Stimulated activated naive CD8-positive, alpha-beta T cell treated with anti-CD3 and anti-CD28 coated beads, Interleukin-15, amount 100 ng/mL, for 72 hours (primary cell): ENCODE measurements at places on chromosomes 5 and 9.

DNA sequence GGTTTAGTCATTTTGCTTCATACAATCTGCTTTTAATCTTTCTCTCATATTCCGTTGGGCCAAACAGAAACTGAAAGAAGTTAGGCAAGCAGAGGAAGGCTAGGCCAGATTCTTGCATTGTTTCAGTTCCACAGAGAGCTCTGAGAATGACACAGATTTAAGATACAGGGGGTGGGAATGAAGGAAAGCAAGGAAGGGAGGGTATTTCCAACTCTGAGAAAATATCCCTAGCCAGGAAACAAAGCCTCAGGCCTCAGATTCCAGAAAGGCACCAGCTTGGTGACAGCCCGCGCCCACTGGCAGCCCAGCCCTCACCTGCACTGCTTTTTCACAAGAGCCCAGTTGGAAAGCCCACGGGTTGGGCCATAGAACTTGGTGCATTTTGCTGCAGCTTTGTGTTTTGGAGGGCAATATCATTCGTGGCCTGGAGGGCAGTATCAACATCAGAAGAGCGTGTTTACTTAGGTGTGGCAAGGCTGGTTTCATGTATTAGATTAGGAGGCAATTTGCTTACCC lies 63.5 kb downstream of the ENC1 start:
- DNase-seq, result peak; percentile 7

GRCh38 chr9:93673839-93674334 lies 97.5 kb downstream of the PHF2 start:
- DNase-seq, result no peak

DNA sequence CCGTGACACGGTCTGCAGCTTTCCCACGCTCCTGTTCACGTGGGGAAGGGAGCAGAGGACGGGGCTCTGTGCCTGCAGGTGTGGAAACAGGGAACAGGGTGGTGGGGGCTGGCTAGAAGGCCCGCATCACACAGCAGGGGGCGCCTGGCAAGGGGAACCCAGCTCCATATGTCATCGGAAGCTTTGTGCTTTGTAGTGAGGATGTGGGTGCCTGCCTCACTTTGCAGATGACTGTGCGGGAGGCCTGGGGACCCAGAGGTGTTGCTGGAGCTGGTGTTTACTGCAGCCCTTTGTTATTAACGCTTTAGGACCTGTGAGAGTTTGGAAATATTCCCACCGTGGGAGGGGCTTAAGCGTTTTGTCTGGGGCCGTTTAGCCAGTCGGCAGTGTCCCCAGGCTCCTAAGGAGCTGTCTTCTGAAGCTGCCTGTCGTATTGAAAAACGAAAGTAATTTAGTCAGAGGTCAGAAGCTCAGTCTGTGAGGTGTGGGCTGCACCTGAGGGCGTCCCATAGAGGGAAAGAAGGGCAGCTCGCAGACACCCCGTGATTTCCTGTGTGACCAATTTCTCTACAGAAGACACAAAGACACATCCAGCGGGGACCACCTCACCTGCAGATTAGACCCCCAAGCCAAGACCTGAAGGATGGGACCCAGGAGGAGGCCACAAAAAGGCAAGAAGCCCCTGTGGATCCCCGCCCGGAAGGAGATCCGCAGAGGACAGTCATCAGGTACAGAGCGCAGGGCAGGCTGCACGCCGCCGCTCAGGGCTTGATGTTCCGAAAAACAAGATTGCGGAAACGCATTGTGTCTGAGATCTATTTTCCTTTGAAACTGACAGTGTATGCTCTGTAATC lies 9.1 kb downstream of the MAN1B1 start:
- peak; percentile 82 for DNase-seq

- no peak for DNase-seq
Measured at GRCh38 chr5:113788141-113788655, 274.7 kb downstream of the YTHDC2 start.

DNA sequence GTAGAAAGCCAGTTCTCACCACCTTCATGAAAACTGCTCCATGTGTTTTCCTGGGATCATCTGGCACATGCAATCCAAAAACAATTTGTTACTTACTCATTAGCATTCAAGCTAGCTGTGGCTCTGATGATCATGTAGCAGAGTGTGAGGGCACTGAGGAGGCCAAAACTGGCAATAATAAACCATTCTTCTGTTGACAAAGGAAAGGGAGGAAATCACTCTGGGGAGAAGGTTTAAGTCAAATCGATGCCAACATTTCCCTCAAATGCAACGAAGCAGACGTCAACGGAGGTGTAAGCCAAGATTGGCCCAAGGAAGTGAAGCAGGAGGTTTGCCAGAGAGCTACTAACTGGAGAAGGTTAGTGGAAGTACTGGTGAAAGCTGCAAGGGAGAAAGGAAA lies 55.7 kb upstream of the TBC1D9B start:
- no peak for DNase-seq

DNA sequence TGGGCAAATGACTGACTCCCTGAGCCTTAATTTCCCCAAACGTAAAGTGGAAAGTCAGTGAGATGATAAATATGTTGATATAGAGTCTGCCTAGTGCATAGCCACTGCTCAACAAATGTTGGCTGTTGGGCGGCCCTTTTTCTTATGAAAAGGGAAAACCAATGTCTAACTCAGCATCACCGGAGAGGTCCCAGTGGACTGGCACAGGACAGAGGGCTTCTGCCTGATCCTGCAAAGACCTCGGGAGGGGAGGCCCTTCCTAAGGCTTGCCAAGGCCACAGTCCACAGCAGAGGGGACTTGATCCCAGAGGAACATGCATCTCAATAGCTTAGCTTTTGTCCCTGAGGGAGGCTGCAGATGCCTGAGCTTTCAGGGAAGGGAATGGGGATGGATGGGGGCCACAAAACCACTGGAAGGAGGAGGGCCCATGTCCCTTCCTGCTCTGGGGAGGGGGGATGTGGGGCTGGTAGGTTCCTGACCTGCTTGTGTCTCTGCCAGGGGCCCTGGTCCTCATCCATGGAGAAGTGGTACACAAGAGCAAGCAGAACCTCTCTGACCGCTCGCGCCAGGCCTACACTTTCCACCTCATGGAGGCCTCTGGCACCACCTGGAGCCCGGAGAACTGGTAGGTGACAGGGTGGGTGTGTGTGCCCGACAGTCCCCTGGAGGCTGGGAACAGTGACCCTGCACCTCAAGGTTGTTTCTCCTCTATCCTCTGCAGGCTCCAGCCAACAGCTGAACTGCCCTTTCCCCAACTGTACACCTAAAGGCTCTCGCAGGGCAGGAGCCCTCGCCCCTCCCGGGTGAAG lies 6.3 kb downstream of the DOLK start:
- no peak for DNase-seq

DNA sequence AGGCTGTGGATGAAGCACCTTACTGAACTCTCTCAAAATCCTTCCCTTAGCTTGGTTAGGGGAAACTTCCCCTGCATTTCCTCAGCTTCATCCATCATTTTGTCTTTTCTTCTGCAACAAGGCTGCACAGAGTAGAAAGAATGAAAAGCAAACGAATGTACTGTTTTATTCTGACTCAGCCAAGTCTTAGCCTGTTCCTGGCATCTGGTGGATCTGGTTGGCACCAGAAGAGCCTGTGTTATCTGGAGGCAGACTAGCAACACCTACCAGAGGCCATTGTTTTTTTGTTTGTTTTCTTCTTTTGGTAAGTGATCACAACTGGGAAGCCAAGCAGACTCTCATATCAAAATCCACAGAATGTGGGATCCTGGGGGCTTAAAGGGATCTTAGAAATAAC lies 200.7 kb downstream of the FANCC start:
- no peak for DNase-seq

- no peak for DNase-seq
Measured at GRCh38 chr9:137499858-137500661, 40.9 kb upstream of the NSMF start.

DNA sequence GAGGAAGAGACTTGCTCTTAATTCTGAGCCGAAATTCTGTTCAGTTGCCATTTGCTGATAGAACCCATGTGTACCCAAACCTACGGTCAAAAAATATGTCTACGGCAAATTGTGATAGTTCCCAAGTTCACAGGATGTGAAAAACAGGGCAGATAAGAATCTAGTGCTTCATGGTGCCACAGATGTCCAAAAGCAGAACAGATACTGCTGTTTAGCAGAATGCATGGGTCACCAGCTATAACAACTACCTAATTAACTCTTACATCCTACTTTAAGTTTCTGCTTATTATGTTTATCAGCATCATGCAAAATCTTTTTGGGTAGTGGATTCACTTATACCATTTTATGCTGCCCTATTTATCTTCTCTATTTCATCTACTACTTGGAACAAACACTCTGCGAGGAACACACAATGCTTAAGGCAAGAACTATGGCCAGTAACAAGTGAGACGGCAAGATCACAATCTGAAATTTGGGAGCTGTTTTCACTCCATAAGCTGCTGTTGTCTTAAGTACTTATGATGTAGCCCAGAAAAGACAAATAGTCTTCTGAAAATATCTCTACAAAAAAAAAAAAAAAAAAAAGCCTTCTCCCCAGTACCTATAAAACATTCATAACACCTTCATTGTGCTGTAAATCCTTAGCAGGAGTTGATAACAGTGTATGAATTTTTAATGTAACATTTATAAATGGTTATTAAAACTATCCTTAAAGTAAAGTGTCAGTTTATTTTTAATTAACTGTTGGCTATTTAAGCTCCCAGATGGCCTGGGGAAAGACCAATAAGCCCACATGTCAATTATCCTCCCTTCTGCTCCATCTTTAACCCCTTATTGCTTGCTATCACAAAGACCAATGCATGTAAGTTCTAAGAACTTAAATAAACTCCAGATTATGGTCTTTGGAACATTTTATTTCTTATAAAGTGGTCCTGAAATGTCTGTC lies 232.3 kb downstream of the TLR4 start:
- DNase-seq, result no peak

DNA sequence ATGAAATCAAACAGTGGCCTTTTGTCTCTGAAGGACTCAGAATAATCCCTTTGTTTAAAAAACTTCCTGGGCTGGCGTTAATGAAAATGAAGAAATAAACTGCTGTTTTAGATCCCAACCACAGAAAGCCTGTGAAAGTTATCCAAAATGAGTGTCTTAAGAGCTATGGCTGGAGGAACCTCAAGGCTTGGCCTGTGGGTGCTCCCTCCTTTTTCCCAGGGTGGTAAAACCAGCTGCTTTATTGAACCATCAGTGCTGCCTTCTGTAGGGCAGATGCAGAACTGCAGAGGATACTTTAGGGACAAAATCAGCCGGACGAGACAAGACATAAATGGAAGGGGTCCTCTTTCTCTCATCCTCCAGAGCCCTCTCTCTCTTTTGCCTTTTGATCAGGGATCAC lies 100.9 kb downstream of the SMARCA2 start:
- no peak for DNase-seq

DNA sequence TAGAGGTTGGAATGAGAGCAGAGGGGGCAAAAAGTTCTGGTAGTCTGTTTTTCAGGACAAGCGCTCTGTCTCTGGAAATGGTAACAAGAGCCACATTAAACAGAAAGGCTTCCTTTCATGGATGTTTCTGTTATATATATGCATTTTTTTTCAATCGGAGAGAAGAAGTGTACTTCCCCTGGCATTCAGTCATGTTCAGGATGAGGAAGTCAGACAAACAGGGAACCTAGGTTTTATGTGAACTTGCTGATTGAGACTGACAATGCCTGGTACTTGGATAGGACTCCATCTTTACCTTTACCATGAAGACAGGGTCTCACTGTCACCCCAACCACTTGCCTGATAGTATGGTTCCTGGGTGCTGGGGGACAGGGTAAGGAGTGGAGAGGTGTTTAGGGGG lies 30.1 kb upstream of the ZBED3 start:
- DNase-seq, result no peak

- DNase-seq, result no peak
Measured at GRCh38 chr9:93035821-93036351, 22.6 kb upstream of the SUSD3 start.

GRCh38 chr5:126100767-126101166 lies 322.4 kb upstream of the GRAMD2B start:
- no peak for DNase-seq

- no peak for DNase-seq
Measured at GRCh38 chr9:121459513-121459912, 40.1 kb downstream of the GGTA1 start.

- no peak for DNase-seq
Measured at GRCh38 chr9:136011703-136012496, 50.7 kb upstream of the UBAC1 start.

- DNase-seq, result no peak
Measured at GRCh38 chr5:181051841-181052671, 12.0 kb downstream of the BTNL9 start.

DNA sequence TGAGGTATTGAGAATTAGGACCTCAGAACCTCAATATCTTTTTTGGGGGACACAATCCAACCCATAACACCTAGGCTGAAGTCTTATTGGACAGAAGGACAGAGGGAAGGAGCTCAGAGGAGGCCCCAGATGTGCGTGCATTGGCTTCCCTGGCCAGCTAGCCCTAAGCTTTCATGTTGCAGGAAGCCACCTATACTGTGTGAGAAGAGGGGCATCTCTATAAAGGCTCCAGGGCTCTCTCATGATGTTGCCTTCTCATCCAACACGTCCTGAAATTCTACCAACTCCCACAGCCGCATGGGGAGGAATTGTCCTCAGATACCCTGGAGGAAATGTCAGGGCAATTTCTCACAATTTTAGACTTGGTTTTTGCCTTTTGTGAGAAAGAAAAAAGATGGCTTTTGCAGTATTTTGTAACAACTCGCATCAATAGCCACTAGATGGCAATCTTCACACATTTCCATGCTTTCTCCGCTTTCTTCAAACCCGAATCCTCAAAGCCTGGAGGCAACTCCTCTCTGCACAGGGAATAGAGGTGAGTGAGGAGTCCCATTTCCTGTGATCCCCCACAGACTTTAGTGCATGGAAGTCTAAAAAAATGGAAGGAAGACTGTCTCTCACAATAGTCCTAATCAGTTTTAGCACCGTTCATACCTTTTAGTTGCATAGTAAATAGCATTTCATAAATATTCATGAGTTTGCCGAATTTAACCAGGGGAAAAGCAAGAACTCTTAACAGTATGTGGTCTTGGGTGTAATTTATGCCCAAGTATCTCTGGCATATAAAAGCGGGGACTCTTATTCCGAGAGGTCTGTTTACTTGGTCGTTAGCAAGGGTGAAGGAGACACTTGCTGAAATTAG lies 7.4 kb upstream of the PPP3R2 start:
- DNase-seq, result peak; percentile 6

DNA sequence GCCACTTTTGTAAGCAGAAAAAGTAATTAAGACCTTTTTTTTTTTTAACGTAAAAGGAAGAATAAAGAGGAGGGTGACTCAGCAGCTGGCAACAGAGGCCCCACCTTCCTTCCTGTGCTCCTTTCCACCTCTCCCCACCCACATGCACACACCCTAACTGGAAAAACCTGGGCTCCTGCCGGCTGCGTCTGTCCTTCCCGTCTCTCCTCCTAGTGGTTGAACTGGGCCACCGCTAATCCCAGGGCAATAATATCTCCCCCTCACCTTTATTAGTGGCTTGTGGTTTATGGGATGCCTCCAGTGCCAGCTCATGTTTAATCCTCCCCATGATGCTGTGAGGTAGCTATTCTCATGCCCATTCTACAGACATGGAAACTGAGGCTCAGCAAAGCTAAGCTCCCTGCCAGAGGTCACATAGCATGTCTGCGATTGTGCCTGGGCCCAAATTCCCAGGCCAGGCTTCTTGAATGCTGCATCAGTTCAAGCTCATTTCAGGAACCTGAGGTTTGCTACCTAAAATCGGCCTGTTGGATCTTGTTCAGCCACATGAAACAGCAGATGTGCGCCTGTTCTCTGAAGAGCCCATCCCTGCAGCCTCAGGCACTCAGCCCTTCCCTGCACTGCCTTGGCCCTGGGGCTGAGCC lies 60.9 kb upstream of the IL17B start:
- DNase-seq, result no peak

GRCh38 chr9:69697475-69697874 lies 25.3 kb upstream of the APBA1 start:
- no peak for DNase-seq

GRCh38 chr5:132260714-132261551 lies 3.4 kb downstream of the PDLIM4 start:
- peak; percentile 63 for DNase-seq
